ENCODE measurements at places on chromosomes 6 and 20.

DNA sequence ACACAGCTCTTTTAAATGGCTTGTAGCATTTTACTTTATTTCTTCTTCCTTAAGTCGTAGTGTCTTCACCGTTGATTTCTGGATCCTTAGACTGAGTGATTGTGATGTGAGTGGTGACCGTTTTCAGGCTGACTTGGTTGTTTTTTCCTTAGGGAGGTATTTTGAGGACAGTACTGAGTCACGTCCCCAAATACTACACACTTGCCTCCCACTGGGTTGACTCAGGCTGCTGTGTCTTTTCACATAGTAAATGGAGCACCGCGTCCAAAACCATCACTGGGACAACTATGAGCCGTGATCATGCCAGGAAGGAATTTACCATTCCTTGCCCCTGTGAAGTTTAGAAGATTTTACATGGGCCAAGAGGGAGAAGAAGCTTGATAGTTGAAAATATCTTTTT is 174.1 kb downstream of the FARS2 start:
- DNase-seq, result peak; percentile 67

- no peak for DNase-seq
These were observed 449.9 kb downstream of the RNF144B start for GRCh38 chr6:18837013-18837412.

- no peak for DNase-seq
These were observed 869.8 kb upstream of the MAN1A1 start for GRCh38 chr6:120219339-120219738.

DNA sequence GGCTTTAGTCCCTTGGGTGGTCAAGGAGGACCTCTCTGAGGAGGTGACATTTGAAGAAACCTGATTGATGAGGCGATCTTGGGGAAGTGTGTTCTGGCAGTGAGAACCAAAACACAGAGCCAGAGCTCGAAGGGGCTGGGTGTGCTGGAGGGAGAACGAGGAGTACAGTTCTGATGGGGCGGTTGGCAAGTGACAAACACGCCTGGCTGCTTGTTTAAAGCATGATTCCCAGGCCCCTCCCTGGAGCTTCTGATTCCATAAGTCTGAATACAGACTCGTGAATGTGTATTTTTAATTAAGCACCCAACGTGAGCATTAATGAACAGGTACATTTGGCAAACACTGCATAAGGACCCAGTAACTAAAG is 886 bp upstream of the NFATC2 start:
- DNase-seq, result no peak

Measured in RCC 7860 (cell line).